Glutamatergic neuron (in vitro differentiated cells): ENCODE measurements at places on chromosomes 16 and 17.

- peak; percentile 76 for DNase-seq
Measured at GRCh38 chr16:11407047-11407982, 62.1 kb downstream of the RMI2 start.

- peak; percentile 76 for DNase-seq
Measured at GRCh38 chr17:62627219-62627903, at the start of gene MRC2. Gene MRC2 (plus strand): TSS chr17:62627670. CDS start chr17:62627803, 133 bp downstream.

DNA sequence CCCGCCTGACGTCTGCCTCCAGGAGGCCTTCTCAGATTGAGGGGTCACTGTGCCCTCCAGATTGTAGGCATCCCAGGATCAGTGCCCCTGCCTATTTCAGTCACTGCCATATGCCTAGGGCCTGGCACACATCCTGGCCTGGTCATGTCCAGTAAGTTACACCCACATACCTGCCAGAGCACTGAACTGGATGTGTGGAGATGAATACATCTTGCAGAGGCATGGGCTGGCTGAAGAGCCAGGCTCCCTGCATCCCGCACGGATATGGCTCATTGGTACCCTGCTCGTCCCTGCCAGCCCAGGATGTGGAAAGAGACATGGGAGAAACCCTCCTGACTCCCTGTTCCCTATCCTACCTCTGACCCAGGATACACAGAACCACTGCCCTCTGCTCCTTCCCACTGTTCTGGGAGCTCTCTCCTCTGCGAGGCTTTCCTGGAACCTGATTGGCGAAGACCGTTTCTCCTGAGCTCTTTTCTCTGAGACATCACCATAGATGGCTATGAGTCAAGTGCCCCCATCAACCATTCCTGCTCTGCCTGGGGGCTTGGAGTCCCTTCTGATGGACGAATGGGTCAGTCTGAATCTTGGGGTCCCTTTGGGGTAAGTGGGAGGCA lies 40.0 kb upstream of the TAC4 start:
- DNase-seq, result no peak

GRCh38 chr16:18846416-18846815 lies 45.1 kb upstream of the ARL6IP1 start:
- DNase-seq, result no peak

- DNase-seq, result no peak
Measured at GRCh38 chr17:69779378-69780214, 295.4 kb upstream of the KCNJ16 start.

DNA sequence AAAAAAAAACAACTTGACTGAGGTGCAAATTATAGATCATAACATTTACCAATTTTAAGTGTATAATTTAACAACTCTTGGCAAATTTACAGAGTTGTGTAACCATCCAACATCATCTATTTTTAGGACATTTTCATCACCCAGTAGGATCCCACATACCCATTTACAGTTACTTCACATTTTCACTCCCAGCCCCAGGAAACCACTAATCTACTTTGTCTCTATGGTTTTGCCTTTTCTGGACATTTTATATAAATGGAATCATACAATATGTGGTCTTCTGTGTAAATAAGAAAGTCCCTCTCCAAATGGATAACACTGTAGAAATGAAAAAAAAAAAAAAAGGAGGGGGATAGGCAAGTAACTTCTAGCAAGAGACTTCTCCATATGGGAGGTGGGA lies 26.1 kb upstream of the XYLT1 start:
- no peak for DNase-seq

DNA sequence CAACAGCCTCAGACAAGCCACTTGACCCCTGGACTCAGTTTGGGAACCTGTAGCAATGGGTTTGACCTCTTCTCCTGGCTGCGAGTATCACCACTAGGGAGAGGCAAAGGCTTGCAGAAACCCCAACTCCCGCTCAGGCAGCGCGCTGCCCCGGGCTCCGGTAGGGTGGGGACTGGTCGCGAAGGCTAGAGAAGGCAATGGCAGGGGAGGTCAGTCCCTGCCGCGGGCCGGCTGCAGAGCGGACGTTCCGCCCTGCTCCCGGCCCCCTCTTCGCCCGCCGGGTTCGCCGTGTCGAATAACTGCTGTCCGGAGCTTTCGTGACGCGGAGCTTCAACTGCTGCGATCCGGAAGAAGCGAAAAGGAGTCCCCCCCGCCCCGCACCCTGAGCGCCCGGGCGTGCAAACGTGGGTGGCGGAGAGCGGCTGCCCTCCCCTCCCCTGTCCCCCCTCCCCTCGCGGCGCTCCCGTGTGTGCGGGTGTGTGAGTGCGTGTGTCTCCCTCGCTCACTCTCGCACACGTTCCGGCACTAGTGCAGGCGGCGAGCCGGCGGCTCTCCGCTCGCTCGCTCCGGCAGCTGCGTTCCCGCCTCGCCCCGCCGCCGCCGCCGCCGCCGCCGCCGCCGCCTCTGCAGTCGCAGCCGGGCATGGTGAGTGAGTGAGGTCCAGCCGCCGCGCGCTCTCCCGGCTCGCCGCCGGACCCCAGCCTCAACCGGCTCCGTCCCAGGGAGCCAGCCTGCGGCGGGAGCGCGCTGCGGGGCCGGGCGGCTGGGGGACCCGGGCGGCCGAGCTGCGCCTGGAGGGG lies 772 bp upstream of the SHISA6 start:
- peak; percentile 67 for DNase-seq

- peak; percentile 53 for DNase-seq
Measured at GRCh38 chr17:9890124-9890523, 14.9 kb downstream of the RCVRN start.

GRCh38 chr17:75047398-75048098 lies 523 bp downstream of the KCTD2 start:
- DNase-seq, result peak; percentile 50

- no peak for DNase-seq
Measured at GRCh38 chr16:68563631-68564381, 24.7 kb downstream of the ZFP90 start.

- DNase-seq, result no peak
Measured at GRCh38 chr17:44273607-44274006, 5.7 kb upstream of the SLC4A1 start.

GRCh38 chr17:56608944-56609343 lies 15.4 kb downstream of the NOG start:
- DNase-seq, result no peak

GRCh38 chr17:9217151-9218056 lies 196.1 kb downstream of the NTN1 start:
- DNase-seq, result no peak

- DNase-seq, result no peak
Measured at GRCh38 chr16:71645450-71645849, 19.5 kb downstream of the MARVELD3 start.

DNA sequence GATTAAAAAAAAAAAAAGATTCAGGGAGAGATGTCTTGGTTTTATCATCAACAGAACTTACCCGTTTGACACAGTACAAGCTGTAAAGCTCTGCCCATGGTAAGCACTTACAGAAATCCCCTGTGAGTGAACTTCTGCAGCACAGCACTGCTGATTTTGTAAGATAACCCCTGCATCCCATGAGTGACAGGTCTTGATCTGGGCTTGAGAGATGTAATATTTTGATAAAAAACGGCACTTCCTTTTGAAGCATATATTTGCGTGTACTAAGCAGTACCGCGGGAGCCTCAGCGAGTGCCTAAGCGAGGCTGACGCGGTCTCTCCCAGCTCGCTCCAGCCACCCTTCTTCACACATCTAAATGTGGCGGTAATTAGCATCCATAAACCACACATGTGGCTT lies 50.5 kb downstream of the IKZF3 start:
- no peak for DNase-seq

DNA sequence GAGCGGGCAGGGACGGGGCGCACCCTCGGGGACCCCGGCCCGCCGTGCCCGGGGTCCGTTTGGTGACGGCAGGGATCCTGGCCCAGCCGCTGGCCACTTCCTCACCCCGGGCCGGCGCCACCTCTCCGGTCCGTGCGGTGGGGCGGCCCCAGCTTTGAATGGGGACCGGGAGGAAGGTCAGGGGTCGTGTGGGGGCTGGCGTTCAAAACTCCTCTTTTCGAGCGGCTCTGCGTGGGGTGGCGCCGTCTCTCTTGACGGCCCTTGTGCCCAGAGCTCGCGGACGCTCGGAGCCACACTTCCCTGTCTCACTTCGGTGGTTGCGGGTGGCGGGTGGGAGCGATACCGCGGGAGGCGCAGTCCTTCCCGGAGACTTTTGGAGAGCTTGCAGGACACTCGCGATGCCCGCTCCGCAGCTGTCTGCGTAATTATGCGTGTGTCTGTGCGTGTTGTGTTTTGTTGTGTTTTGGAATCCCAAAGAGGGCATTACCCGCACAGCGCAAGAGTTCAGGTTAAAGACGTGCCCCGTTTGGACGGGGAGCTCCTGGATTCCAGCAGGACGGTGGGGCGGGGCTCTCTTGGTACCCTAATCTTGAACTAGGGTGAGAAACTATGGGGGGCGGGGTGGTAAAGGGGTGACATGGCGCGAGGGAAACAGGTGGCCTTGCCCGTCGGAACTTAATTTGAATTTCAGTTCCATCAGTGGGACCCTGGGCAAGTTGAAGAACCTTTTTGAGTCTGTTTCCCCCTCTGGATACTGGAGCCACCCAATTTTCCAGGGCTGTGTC lies 637 bp downstream of the PLCG2 start:
- peak; percentile 32 for DNase-seq

- DNase-seq, result no peak
Measured at GRCh38 chr17:51427856-51428255, 167.5 kb downstream of the UTP18 start.

DNA sequence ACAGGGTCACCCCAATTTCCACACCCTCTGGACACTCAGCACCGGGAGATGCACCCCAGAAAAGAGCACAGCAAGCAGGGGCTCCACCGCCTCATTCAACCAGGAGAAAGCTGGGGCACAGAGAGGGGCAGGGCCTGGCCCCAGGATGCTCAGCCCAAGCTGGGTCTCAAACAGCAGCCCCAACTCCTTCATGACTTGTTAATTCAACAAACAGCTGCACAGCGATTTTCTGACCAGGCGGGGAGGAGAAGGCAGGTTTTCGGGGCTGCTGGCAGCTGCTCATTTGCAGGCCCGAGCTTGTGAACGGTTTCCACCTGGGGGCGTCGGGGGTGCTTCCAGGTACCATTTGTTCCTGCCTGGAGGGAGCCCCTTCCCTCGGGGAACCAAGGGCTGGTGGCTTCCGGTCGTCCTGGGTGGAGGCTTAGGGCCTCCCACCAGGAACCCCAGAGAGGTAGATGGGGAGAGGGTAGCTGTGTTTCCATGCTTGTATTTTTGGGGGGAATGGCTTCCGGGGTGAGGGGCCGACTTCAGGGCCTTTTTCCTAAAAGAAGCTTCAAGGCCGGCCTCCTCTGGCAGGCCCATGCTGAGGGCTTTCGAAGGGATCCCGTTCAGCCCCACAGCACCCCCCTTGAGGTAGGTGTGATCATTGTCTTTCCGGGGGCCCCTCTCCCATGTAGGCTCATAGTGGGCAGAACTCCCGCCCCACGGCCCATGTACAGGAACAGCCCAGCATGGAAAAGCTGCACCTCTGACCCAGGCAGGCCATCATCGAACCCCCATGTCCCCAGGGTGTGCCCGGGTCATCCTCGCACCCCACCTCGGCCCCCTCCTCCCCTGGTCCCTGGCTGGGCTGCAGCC lies 191.6 kb upstream of the GSE1 start:
- DNase-seq, result peak; percentile 20

DNA sequence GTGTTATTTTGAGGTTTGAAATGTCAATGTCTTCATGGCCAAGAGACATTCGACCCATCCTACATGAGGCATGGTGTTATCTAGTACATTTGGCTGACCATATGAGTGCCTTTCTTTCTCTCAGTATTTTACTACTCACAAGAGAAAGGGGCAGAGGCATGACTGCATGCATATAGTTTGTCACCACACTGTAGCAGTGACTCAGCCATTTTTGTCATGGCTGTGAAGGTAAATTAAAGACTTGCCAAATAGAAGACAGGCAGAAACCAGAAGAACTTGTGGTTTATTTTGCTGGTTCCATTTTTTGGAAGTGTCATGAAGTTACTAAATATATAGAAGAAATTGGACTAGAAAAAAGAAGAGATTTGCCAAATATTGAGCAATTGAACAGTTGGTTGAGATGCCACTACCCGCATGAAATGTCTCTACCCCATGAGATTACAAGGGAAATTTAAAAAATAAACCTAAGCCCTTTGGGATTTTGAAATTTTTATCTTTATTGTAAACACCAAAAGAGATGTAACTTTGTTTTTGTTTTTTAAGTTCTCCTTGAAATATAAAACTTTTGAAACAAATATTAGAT lies 170.3 kb downstream of the CHD9 start:
- no peak for DNase-seq

GRCh38 chr16:62386411-62386810 lies 350.2 kb upstream of the CDH8 start:
- DNase-seq, result no peak

GRCh38 chr16:67429799-67430503 lies 970 bp upstream of the HSD11B2 start:
- no peak for DNase-seq

- DNase-seq, result no peak
Measured at GRCh38 chr17:18186627-18186982, 3.0 kb downstream of the ALKBH5 start.

DNA sequence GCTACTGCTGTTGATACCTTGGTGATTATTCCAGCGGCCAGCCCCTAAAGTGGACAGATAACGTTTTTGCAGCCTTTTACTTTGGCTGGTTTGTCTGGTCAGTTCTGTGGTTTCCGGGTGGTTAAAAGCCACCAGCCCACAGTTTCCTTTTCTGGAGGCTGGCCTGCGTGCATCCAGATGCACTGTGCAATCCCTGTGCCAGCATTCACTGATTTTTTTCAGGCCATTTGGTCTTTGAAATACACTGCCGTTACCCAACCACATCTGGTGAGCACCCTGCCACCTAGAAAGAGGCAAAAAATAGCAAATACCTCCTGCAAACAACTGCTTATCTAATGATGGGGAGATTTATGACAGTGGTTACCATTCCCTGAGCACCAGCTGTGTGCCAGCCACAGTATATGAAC lies 797 bp downstream of the NUDT7 start:
- no peak for DNase-seq

GRCh38 chr17:79220713-79221291 lies 146.2 kb downstream of the ENGASE start:
- DNase-seq, result no peak

GRCh38 chr16:3577302-3577752 lies at the start of gene NLRC3:
Gene NLRC3 (minus strand): TSS chr16:3577403. CDS start chr16:3565036, 12,367 bp downstream.
- DNase-seq, result no peak

DNA sequence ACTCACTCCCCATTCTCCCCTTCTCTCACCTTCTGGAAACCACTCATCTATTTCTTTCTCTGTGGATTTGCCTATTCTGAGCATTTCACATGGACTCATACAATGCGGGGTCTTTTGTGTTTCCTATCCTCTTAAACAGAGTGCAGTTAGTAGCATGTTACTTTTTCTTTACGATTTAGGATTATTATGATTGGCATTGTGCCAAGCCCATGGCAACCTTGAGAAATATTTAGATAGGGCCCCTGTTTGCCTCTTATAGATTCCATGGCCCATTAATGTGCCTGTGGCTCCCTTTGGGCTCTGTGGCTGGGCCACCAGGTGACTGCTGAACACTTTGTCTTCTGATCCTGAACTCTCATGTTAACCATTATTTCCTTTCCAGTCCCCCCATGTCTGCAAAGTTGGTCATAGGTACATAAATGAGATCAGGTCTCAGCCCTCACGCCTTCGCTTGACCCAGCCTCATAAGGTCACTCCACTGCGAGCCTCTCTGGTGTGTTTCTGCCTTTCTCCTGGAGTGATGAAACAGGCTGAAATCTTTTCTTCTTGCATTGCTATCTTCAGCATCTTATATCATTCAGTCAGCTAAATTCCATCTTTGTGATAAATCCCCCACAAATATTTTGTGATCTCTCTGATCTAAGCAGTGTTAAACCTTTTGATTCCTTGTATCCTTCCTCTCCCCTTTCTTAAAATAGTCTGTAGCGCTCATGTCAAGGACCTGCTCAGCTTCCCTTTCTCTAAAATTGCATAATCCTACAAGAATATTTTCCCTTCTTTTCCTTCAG lies 44.0 kb downstream of the MYH3 start:
- no peak for DNase-seq

GRCh38 chr17:68794636-68795434 lies 160.4 kb downstream of the ABCA8 start:
- DNase-seq, result no peak
